Ascending aorta (tissue), 2 donors: ENCODE measurements at places on chromosomes 7 and 10.

DNA sequence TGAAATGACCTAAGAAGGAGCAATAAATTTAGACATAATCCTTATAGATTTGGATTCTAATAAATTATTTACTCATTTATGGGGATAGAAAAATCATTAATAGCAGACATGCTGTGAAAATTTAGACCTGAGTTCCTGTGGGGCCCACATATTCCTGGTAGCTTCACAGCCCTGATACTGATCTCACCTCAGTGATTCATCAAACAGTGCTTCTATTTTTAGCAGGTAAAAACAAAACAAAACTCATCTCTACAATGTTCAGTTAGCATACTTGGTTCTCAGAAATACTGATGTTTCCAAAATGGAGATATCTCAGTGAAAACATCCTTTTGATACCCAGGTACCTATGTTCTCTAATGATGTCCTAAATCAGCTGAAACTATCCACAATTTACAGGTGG is 841.1 kb upstream of the SORCS1 start:
- no peaks in the 10 kb centered on the region for H3K36me3 ChIP-seq
- no peaks in the 10 kb centered on the region for H3K27me3 ChIP-seq
- no peak overlapping the region for H3K27ac ChIP-seq
- no peaks in the 10 kb centered on the region for H3K4me1 ChIP-seq
- no peak overlapping the region for H3K4me3 ChIP-seq
- DNase-seq = no peak

DNA sequence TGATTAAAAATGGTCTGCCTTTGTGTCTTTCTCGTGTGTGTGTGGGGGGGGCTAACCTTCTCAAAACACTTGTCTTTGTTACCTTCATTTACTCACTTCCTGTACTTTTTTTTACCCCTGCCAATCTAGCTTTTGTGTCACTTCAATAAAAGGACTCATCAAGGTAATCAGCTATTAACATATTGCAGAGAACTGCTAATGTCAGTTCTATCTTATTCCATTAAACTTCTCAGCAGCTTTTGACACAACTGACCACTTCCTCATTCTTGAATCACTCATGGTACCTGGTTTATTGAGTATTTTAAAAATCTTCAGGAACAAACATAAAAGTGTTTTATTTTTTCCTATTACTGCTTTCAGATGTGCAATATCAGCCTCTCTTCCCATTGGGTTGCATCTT is 59.8 kb downstream of the SLC25A40 start:
- H3K36me3 ChIP-seq = no peaks in the 10 kb centered on the region
- H3K27me3 ChIP-seq = no peaks in the 10 kb centered on the region
- DNase-seq = no peak
- H3K4me1 ChIP-seq = no peaks in the 10 kb centered on the region
- H3K27ac ChIP-seq = no peak overlapping the region

DNA sequence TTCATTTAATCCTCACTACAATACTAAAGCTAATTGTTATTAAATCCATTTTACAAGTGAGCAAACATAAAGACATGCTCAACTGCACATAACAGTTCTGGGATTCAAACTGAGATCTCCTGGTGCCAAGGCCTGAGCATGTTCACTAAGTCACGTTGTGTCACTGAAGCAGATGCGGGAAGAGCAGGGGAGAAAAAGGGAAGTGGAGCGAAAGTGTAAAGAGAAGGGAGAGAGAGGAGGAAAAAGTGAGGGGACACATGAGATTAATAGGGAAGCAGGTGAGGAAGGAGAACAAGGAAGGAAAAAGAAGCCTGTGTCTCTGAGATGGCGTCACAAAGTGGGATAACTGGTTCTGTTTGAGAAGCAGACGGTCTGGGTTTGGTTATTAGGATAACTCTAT is 38.9 kb upstream of the KAT6B start:
- DNase-seq = no peak
- H3K27ac ChIP-seq = no peak overlapping the region
- H3K36me3 ChIP-seq = no peaks in the 10 kb centered on the region
- H3K4me3 ChIP-seq = no peak overlapping the region
- H3K27me3 ChIP-seq = no peaks in the 10 kb centered on the region

DNA sequence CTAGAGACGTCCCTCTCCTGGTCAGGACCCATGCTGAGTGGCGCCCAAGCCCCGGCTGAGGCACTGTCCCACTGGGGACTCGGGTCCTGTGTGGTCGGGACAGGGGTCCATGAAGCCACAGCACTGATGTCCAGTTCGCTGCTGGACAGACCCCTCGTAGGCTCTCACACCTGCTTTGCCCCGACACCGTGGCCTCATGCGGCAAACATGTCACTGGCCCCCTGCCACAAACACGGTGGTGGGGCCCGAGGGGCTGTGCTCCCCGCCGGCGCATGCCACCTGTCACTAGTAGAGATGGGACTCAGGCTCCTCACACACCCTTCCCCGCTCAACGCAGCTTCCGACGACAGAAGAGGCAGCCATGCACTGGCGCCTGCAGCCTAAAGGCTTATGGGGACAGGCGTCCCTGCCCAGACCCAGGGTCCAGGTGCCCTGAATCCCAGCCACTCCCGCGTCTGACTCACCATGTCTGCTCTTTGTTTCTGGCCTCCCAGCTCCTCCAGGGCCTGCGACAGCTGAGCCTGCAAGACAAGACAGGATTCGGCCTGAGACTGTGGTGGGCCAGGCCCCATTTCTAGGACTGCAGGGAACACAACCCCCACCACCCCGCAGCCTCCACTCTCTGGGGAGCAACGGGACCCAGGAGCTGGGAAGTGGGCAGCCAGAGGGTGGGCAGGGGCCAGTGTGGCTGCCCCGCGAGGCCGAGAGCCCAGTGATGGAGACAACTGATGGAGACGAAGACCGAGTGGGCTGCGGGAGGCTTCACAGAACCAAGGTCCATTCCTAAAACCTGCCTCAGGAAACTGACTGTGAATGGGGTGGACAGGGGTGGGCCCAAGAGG is 230.9 kb downstream of the MAD1L1 start:
- DNase-seq = peak; percentile 3
- peaks cover 4% of the 10 kb centered on the region for H3K36me3 ChIP-seq
- H3K27ac ChIP-seq = no peak overlapping the region
- no peaks in the 10 kb centered on the region for H3K4me1 ChIP-seq

DNA sequence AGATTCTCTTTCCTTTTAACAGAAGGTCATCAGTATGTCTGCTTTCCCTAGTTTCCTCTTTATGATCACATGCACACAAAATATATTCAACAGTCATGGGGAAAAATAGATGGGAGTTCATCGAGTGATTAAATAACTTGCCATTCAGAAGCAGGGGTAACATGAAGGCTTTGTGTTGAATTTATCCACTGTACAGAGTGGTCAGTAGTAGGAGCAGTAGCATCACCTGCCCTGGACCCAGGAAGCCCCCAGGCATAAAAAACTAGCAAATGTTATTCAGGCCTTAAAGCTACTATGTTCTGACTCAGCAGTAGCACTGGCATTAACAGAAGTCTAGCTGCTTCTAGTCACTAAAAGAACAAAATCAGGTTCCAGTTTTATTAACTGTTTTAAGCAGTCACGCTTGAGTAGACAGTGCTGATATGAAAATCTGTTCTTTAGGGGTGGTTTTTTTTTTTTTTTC is 31.4 kb upstream of the FAM133B start:
- DNase-seq = no peak
- H3K4me3 ChIP-seq = no peak overlapping the region
- H3K4me1 ChIP-seq = no peaks in the 10 kb centered on the region
- peak overlapping the region; percentile 68 for H3K27ac ChIP-seq

DNA sequence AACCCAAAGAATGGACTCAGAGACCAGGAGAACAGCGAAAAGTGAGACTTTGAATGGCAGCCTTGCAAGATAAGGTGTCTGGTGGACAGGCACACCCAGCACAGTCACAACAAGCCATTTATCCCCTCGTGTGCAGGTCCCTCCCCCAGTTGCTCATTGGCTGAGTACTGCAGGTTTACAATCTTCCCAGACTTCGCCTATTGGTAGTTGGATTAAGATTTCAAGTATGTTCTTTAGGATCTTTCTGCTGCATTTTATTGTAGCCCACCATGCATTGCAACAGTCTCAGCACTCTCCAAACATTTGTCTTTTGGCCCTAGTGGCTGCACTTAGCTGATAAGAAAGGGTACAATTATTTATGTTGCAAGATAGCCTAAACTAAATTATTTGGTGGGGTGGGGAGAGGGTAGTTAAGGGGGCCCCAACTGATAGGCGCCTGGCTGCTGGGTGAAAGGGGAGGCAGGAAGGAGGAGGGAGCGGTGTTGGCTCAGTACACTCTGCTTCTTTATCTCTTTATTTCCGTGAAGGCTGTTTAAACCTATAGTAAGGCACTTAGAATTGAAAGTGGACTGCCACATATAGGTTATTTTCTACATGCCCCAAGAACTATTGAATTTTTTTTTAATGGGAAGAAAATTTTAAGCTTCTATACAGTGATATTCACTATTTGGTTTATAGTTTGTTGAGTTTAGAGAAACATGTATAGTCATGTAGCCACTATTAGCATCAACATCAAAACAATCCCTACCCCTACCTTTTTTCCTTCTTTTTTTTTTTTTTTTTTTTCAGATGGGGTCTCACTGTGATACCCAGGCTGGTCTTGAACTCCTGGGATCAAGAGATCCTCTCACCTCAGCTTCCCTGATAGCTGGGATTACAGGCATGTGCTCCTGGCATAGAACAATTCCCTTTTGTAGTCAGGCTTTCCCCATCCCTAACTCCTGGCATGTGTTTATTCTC is 54.2 kb downstream of the GUSB start:
- DNase-seq = no peak
- no peaks in the 10 kb centered on the region for H3K4me1 ChIP-seq
- no peak overlapping the region for H3K27ac ChIP-seq
- no peaks in the 10 kb centered on the region for H3K27me3 ChIP-seq
- no peak overlapping the region for H3K4me3 ChIP-seq
- H3K36me3 ChIP-seq = no peaks in the 10 kb centered on the region

GRCh38 chr10:73647875-73648651 is 6.8 kb upstream of the MYOZ1 start:
- H3K27ac ChIP-seq = peak overlapping the region; percentile 4
- H3K27me3 ChIP-seq = no peaks in the 10 kb centered on the region
- peaks cover 7% of the 10 kb centered on the region for H3K4me1 ChIP-seq

GRCh38 chr10:6349846-6350535 is 147.3 kb downstream of the PFKFB3 start:
- H3K27me3 ChIP-seq = no peaks in the 10 kb centered on the region
- H3K36me3 ChIP-seq = no peaks in the 10 kb centered on the region
- no peak overlapping the region for H3K4me3 ChIP-seq
- no peak overlapping the region for H3K27ac ChIP-seq

DNA sequence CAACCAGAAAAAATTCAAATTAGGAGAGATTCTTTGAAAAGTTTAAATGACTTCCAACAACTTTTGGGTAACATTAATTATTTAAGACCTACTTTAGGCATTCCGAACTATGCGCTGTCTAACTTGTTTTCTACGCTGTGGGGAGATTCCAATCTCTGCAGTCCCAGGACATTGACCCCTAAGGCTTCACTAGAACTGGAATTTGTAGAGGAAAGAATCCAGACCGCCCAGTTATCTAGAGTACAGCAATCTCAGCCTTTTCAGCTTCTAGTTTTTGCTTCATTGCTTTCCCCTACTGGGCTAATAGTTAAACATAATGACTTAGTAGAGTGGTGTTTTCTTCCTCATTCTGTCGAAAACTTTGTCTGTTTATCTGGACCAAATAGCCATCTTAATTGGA is 14.9 kb upstream of the DDC start:
- DNase-seq = no peak
- no peak overlapping the region for H3K4me3 ChIP-seq
- H3K27ac ChIP-seq = no peak overlapping the region
- no peaks in the 10 kb centered on the region for H3K4me1 ChIP-seq

- H3K36me3 ChIP-seq = no peaks in the 10 kb centered on the region
- no peak for DNase-seq
- no peak overlapping the region for H3K27ac ChIP-seq
- H3K27me3 ChIP-seq = no peaks in the 10 kb centered on the region
- H3K4me3 ChIP-seq = no peak overlapping the region
- no peaks in the 10 kb centered on the region for H3K4me1 ChIP-seq
Measured at GRCh38 chr10:43872644-43873043, 224.0 kb upstream of the ZNF32 start.

- H3K4me1 ChIP-seq = peaks cover 4% of the 10 kb centered on the region
- no peak overlapping the region for H3K4me3 ChIP-seq
- H3K27ac ChIP-seq = no peak overlapping the region
- peak; percentile 83 for DNase-seq
- no peaks in the 10 kb centered on the region for H3K36me3 ChIP-seq
Measured at GRCh38 chr10:98344589-98345038, 70.4 kb downstream of the PYROXD2 start.

- DNase-seq = no peak
- H3K27ac ChIP-seq = no peak overlapping the region
- no peaks in the 10 kb centered on the region for H3K4me1 ChIP-seq
- no peak overlapping the region for H3K4me3 ChIP-seq
- no peaks in the 10 kb centered on the region for H3K27me3 ChIP-seq
- no peaks in the 10 kb centered on the region for H3K36me3 ChIP-seq
Measured at GRCh38 chr10:116079355-116079754, 193.7 kb downstream of the GFRA1 start.

DNA sequence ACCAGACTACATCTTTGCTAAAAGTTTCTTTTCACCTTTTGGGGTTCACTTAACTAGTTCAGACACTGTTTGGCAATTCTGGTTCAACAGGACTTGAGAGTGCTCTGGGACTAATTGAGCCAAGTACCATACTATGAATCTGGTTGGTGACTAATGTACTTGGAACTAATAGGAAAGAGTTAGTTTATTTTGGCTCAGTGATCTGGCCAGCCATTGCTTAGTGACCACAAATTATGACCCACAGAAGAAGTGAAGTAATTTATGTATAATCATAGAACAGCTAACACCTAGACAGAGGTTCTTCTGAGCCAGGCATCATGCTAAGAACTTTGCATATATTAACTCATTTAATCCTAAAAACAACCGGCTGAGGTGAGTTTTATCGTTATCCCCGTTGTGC is 126.5 kb upstream of the JCAD start:
- H3K36me3 ChIP-seq = no peaks in the 10 kb centered on the region
- no peaks in the 10 kb centered on the region for H3K27me3 ChIP-seq
- peaks cover 6% of the 10 kb centered on the region for H3K4me1 ChIP-seq
- H3K4me3 ChIP-seq = no peak overlapping the region

DNA sequence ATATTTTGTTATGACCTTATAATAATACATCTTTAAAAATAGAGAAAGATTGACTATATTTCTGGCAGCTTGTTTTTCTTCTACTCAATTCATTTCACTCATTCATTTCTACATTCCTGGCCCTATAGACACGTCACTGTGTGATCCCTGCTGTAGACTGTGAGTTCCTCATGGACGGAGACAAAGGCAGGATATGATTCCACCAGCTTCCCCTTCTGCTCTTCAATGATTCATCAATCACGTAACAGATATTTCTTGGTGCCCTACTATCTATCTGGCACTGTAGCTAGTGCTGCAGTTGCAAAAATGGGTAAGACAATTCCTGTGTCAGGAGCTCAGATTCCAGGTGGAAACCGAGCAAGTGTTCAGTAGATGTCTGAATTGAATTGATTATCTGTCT is 415.0 kb downstream of the SFMBT2 start:
- DNase-seq = no peak
- no peaks in the 10 kb centered on the region for H3K36me3 ChIP-seq
- no peak overlapping the region for H3K27ac ChIP-seq
- no peaks in the 10 kb centered on the region for H3K4me1 ChIP-seq
- no peaks in the 10 kb centered on the region for H3K27me3 ChIP-seq

GRCh38 chr7:20220921-20221547 is 3.9 kb upstream of the MACC1 start:
- DNase-seq = no peak
- H3K27me3 ChIP-seq = no peaks in the 10 kb centered on the region
- H3K4me1 ChIP-seq = no peaks in the 10 kb centered on the region
- no peak overlapping the region for H3K4me3 ChIP-seq
